ENCODE measurements at places on chromosomes 13 and 19. TPM values are rescaled to one million over a fixed set of nuclear protein-coding genes. Genes with fewer than 3 reads are reported as not detected.

Gene HPN
- not detected for total RNA-seq

Gene P2RY11
- total RNA-seq, result 2.9 TPM

Gene ZNF429
- total RNA-seq, result 1.6 TPM

Gene ZGLP1
- total RNA-seq, result under 0.01 TPM

Gene SIGLECL1
- total RNA-seq, result not detected

Gene POGLUT2
- 33.1 TPM for total RNA-seq

Gene KLK12
- not detected for total RNA-seq

All from epithelial cell of umbilical artery (primary cell).